Right atrium auricular region (tissue), 2 donors: ENCODE measurements at places on chromosomes 16 and 17. TPM values are rescaled to one million over a fixed set of nuclear protein-coding genes. Genes with fewer than 3 reads are reported as not detected.
A peak's percentile ranks its signal among the peaks of the same experiment; 100 is the strongest.

DNA sequence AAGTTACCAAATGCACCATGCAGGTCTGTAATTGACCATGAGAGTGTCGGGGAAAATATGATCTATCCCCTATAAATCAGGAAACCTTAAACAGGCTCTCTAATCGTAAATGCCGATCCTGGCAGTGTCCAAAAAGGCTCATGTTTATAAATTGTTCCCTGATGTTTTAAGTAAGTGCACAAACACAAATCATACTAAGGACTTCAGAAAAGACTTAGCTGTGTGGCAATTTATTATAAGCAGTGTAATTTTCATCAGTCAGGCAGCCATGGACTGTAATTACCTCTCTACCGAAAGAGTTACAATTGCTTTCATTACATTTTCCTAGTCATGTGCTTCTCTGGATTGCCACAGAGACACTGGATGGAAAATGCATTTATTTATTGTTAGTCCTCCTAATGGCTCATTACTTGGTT is 73.4 kb upstream of the COX10 start:
- no peak for DNase-seq

DNA sequence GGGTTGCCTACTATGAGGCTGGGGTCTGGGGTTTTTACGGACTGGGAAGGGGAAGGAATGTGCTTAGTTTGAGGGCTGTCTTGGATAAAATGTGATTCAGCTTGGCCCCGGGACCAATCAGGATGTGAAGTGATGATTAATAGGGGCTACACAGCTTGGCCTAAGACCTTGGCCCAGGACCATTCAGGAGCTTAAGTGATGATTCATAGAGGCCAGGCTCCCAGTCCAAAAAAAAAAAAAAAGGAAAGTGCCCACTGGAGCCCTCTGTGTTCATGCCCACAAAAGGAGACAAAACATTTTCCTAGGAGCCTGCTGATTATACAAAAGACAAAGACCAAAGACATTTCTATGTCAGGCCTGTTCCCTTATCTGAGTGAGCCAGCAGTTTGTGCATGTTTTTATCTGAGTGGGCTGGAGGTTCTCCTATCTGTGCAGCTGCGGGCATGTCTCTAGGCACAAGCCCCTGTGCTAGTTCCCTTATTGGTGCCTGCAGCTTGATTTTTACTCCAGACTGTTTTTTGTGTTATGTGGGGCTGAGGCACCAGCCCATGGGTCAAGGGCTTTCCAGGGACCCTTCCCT is 898.2 kb upstream of the GOT2 start:
- no peak for DNase-seq

- DNase-seq: no peak
Measured at GRCh38 chr17:46117850-46118696, 75.2 kb downstream of the KANSL1 start.

DNA sequence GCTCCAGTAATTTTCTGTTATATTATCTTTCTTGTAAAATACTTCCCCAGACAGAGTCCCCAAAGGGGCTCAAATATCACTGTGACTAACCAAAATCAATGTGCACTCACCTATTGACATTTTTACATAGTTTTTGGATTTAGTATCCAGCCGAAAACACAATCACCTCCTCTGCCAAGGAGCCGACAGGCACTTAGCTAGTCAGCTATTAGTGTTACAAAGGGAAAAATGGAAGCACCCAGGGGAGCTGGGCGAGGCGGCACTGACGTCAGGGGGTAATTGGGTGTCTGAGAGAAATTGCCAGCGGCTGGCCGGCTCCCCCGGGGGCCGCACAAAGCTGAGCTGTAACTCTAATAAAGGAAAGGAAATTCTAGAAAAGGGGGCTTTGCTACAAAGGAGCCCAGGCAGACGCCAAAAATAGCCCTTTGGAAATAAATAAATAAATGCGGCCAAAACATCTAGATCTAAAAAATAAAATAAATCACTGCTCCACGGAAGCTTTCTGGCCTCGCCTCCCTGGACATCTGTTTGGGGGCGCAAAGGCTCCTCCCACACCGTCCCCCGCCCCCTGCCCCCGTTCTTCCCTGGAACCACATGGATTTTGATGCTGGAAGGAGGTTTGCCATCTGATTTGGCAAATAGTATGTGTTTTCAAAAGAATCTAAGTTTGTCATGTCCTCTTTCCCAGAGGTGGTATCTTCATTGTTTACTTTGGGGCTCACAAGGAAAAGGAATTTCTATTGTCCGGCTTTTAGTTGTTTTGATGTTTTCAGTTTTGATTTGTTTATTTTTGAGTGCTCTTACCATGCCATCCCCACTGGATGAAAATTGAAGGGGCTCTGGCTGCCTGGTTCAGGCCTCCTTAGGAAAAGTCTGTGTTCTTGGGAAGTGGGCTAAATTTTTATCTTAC is 156.7 kb downstream of the ZNF423 start:
- peak; percentile 87 for DNase-seq

DNA sequence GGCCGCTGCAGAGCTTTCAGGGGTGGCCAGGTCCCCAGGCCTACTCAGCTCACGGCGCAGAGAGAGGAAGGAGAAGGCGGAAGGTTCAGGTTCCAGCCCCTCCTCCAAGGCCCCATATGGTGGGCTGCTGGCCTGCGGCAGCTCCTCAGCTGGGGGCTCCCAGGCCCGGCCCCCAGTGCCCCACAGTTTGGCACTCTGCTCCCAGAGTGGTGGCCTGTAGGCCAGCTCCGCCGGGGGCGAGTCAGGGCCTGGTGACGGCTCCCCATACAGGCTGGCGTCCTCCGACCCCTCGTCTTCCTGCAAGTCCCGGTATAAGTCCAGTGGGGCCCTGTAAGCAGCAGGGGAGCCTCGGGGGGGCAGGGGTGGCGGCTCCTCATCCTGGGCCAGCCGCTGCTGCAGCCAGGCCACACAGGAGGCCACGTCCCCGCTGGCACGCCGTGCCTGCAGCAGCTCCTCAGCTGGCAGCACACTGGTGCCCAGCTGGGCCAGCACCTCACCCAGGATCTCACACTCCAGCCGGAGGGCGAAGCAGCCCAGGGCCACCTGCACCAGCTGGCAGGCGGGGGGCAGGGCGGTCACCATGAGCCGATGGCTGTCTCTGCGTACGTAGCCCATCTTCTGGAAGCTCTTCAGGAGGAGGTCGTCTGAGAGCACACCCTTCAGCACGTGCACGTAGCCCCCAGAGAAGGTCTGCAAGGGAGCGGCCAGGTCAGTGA is 3.7 kb downstream of the SPATA2L start:
- no peak for DNase-seq

- no peak for DNase-seq
Measured at GRCh38 chr16:14586637-14587305, 43.3 kb downstream of the PARN start.

TMEM132E gene
- 0.24 TPM for total RNA-seq

DPEP3 gene
- not detected for total RNA-seq

TP53TG3 gene
- total RNA-seq: not detected

- no peak for DNase-seq
Measured at GRCh38 chr17:65749479-65749878, 188.0 kb upstream of the AXIN2 start.

DNA sequence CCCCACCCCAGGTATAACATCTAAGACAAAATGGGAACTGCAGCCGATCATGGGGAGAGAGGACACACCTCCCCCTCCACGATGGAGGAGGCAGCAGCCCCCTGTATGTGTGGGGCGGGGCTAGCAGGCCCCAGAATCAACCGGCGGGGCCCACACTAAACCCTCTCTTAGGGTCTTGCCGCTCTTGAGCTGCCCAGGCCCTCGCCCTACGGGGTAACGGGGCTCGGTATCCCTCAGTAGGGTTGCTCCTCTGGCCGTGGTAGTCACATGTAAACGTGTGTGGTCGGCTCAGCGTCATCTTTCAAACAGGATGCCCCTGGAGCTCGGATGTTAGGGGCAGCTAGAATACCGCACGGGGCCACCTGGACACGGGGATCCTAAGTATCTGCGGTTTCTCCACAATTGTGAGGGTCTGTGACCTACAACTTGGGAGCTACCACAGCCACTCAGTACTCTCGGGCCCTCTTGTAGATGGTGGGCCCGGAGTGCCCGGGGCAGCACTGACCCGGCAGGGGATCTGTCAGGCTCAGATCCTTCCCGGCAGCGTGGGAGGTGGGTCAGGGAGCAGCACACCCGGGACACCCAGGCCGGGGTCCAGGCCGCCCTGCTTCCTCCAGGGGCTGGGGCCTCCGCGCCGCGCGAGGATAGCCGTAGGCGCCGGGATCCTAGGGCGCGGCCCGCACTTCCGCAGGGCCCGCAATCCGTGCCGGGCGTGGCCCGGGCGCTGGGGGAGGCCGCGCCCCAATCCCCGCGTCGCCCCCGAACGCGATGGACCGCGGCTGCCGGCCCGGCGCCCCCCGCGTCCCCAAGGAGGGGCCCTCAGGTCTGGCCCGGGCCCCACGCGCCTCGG is 781 bp downstream of the ARHGDIA start:
- DNase-seq: no peak

GRCh38 chr16:1680361-1680760 is 2.3 kb downstream of the JPT2 start:
- no peak for DNase-seq

GRCh38 chr16:88851616-88852015 is 5.1 kb downstream of the GALNS start:
- no peak for DNase-seq

KRT28 gene
- not detected for total RNA-seq

GRCh38 chr16:86176462-86176861 is 277.5 kb downstream of the IRF8 start:
- DNase-seq: no peak

GRCh38 chr17:1731194-1731506 is 6.6 kb downstream of the WDR81 start:
- no peak for DNase-seq

GRCh38 chr16:15672514-15673167 is 22.6 kb downstream of the NDE1 start:
- peak; percentile 98 for DNase-seq

FGF11 gene
- 20.9 TPM for total RNA-seq

SALL1 gene
- 6.9 TPM for total RNA-seq

CCL13 gene
- 0.90 TPM for total RNA-seq

DNA sequence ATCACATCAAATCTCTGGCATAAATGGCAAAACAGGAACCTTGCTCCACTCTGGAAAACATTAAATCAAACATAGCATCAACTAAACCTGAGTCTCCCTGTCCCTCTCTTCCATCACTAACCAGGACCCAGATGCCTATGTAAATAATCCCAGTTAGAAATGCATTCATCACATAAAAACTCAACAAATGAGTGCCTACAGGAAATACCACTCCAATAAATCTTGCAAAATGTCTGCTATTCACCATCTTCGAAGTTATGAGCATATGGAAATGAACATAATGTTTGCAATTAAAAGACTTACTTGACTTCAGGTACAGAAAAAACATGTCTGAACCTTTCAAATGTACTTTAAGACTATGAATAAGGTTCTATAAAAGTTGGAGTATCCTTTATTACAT is 425.0 kb downstream of the CDH11 start:
- no peak for DNase-seq

DNA sequence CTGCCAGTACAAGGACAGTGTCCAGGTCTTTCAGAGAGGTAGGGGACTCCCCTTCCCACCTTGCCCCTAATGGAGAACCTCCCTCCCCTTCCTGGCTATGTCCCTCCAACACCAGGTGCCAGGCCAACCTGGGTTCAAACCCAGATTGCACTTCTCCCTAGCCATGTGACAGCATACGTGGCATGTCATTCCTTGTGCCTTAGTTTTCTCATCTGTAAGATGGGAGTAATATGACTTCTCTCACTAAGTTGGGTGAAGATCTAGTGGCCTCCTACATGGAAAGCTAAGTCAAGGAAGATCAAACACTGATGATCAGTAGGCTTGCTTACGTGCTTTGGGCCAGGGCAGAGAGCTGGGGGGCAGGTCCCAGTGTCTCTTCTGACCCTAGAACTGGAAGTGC is 8.8 kb downstream of the FCSK start:
- no peak for DNase-seq

DNA sequence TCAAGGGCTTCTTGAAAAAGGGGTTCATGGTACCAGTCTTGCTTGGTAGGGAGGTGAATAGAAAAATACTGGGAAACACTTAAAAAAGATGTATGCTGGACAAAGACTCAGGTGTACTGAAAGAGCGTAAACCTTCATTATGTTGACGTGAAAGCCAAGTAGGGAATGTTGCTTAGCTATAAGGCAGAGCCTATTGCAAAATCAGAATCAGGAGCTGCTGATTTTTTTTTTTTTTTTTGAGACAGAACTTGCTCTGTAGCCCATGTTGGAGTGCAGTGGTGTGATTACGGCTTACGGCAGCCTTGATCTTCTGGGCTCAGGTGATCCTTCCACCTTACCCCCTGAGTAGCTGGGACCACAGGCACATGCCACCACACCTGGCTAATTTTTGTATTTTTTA is 3.9 kb downstream of the TMEM94 start:
- DNase-seq: no peak

GRCh38 chr16:57629516-57630406 is 1.3 kb downstream of the ADGRG1 start:
- no peak for DNase-seq

DNA sequence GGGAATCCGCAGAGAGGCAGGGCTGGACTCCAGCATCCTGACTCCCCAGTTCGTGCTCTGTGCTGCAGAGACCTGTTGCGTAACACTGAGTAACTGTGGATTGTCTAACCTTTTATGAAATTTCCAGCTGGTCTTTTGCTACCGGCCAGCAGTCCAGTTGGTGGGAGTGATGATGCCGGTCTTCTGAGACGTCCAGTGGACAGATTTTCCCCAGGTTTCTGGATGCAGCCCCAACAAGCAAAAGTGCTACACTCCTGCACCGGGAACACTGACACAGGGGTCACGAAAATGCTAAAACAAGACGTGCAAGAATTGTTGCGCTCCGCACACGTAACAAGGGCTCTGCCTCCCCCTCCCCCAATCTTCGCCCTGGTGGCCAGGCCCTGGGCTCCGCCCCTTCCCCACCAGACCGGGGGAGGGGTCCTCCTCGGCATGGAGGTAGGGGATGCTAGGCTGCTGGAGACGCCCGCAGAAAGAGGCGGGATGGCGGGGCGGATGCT is 701 bp upstream of the MRC2 start:
- peak; percentile 86 for DNase-seq

BAIAP3 gene
- total RNA-seq: 0.35 TPM

- no peak for DNase-seq
Measured at GRCh38 chr17:21124086-21124485, 2.7 kb upstream of the DHRS7B start.

GRCh38 chr16:732332-732731 is 5.4 kb downstream of the HAGHL start:
- DNase-seq: no peak

GRCh38 chr16:27195076-27195741 is 8.1 kb upstream of the KDM8 start:
- DNase-seq: no peak

PSMD7 gene
- 92.5 TPM for total RNA-seq

DNA sequence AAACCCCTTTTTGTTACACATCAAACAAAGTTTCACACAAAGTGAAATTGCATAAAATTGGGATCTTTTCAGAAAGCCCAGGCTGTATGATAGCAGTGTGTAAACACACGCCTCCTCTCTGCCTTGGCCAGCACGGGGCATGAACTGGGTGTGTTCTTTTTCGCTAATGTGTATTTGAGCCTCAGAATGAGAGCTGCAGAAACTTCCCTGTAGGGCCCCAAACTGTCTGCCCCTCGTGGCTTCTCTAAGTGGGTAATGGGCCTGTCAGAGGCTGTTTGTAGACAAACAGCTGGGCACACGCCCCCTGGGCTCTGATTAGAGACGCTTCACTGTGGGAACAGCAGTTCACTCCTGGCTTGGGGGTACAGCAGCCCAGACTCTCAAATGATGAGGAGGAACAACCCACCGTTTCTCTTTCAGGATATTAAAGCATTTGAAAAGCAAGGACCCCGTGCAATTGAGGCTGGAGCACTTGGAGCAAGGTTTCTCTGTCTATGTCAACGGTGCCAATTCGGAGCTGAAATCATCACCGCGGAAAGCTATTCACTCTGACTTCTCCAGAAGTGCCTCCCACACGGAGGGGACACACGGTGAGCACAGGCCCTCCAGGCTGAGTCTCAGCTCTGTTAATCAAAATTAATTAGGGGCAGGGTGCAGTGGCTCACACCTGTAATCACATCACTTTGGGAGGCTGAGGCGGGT is 78.4 kb downstream of the KATNIP start:
- no peak for DNase-seq
